ENCODE measurements at places on chromosomes 4 and X.

DNA sequence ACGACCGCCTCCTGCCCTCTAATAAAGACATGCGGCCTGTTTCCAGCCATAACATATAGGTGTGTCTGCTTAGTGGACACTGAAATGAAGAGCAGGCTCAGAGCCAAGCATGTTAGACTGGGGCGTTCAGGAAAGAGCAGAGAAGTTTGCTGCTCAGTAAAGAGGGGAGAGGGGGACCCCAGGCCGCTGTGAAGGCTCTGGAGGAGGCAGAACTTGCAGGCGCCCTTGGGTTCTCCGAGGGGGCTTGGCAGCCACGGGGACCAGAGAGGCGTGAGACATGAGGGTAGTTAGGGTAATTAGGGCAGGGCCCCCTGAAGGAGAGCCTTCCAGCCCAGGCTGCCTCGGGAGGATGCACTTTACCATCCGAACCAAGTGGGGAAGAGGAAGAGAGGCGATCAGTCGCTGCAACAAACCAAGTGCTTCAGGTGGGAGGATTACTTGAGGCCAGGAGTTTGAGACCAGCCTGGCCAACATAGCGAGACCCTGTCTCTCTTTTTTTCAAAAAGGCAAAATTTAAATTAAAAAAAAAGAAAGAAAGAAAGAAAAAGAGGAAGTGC, 46.6 kb upstream of the CDKN2AIP start:
- no peak for DNase-seq

- no peak for DNase-seq
These were observed 91.6 kb upstream of the NLRP2B start for GRCh38 chrX:57771689-57772088.

- DNase-seq = no peak
These were observed 97.9 kb upstream of the EOLA2 start for GRCh38 chrX:150036181-150036580.

GRCh38 chr4:170259631-170260153, 169.9 kb upstream of the AADAT start:
- DNase-seq = peak; percentile 65

GRCh38 chr4:79399076-79399475, 9.0 kb downstream of the GK2 start:
- no peak for DNase-seq

DNA sequence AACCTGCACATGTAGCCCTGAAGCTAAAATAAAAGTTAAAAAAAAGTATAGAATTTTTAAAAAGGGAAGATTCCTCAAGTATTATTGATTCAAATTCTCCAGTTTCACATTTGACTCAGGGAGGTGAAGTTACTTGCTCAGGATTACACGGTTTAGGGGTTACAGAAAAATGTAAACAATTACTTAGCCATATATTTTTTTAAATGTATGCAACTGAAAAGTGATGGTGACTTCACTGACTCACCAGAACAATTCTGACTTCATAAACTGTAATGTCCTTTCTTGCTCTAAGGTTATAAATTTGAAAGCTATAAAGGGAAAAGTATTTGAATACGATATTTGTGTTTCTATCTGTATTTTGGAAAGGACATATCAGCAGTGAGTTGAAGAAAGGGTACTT, 371.2 kb downstream of the SPRY1 start:
- DNase-seq = no peak

DNA sequence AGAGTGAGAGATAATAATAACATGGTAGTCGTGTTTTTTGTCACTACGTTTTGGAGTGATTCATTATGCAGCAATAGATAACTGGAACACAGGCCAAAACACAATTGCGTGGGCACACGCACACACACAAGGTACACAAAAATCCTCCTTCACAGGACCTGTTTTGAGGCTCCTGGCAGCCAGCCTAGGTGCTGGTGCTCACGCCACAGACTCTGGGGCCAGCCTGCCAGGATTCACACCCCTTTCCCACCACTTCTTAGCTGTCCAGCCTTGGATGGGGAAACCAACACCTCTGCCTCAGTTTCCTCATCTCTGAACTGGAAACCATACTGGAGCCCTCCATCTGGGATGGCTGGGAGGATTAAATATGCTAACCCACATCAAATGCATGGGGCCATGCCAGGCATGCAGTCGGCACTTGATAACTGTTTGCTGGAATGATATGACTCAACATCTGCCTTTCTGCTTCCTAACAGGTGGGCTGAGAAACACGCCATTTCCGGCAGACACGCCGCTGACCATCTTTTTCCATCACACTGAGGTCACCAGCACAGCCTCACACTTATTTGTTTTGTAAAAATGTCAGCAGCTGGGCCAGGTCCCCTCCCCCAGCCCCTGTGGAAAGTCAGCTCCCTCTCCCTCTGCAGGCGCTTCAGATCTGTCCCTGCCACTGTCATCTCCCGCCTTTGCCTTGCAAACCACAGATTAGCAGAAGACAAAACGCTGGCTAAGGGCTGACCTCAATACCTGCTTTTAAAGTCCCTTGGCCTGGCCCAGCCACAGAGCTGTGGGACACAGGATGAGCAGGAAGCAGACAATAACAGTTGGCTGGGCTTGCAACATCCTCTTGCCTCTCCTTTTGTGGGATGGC, 237.5 kb downstream of the BCOR start:
- peak; percentile 89 for DNase-seq

DNA sequence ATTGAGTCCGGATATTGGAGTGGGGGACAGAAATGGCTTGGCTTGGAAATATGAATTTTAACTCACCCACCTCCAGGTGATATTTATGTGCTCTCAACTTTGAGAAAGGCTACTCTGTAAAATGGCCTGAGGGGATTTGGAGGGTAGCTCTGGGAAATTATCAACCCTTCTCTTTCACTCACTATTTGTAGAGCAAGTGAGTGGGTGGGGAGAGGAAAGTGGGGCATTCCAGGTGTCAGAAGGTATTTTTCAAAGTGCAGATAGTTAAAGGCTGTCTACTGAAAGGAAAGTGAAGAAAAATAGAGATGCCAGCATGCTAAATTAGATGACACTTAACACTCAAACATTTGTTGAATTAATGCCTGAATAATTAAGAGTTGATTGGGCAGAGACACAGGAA, 44.1 kb downstream of the TMEM164 start:
- no peak for DNase-seq

- DNase-seq = no peak
These were observed 31.7 kb downstream of the AP1S2 start for GRCh38 chrX:15822922-15823321.

- DNase-seq = peak; percentile 53
These were observed 92.0 kb downstream of the IRF2 start for GRCh38 chr4:184382189-184382846.

GRCh38 chrX:23742174-23742696, 841 bp downstream of the ACOT9 start:
- DNase-seq = no peak

GRCh38 chrX:55919367-55920221, 202.0 kb downstream of the RRAGB start:
- peak; percentile 85 for DNase-seq

DNA sequence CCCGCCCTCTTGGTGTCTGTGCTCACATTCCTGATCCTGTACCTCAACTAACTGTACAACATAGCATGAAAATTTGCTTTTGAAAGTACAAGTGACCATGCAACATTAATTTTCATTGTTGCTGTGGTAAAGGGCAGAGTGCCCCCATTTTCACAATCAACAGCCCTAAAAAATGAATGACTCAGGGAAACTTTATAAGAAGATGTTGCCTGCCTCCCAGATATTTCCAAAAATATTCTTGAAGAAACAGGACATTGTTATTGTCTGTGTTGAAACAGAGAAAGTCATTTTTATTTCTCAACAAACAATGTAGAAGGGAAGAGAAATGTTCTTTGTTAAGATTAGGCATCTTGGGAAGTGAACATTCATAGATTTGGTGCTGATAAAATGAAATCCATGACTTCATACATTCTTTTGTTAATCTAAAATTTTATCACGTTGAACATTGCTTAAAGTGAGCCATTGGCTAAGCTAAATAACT, 113.9 kb upstream of the ANXA3 start:
- no peak for DNase-seq

- no peak for DNase-seq
These were observed 3.2 kb downstream of the LRRC66 start for GRCh38 chr4:52016981-52017380.

- DNase-seq = no peak
These were observed 33.0 kb downstream of the DRP2 start for GRCh38 chrX:101252634-101253033.

DNA sequence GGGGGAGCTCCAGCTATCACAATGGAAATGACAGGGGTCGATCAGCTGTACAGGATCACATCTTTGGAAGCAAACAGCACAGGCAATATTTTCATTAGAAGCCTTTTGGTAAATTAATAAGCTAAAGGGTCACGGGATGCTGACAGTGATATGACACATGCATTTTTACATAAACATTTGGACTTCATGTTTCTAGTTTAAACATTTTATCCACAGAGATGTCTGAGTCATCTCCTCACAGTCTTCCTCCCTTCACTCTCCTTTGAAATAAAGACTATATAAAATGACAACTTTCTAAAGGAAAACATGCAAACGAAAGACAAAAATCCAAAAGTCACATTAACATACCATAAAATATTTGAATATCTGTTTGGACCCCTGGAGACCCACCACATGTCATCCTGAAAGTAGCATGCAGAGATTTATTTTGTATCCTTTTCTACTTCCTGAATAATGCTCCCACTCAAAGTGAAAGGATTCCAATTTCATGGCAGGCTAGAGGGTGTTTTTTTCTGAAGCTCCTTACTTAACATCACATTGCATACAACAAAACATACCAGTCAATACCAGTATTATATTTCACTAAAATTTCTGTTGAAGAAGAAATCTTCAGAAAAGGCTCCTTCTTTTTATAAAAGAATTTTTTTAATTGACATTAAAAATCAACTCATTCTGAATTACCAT, 200.1 kb upstream of the PPARGC1A start:
- no peak for DNase-seq

GRCh38 chr4:164856396-164856795, 20.6 kb upstream of the APELA start:
- DNase-seq = no peak

DNA sequence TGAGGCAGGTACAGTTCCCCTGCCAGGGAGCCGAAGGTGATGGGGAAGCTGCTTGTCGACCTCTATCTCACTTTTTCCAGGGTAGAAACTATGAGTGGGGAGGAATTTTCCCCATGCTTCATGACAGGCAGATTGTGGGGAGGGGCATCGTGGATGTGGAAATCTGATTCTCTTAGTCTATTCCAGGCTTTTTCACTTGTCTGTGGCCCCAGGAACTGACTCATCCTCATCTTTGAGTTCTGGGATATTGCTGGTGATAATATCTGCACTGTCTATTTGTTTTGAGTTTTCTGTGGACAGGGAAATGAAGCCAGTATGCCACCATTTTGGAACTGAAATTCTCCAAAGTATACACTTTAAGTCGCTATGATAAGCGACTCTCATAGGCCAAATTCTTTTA, 7.6 kb upstream of the TLR2 start:
- no peak for DNase-seq

- DNase-seq = no peak
These were observed 85.2 kb downstream of the ANAPC10 start for GRCh38 chr4:145012841-145013240.

- no peak for DNase-seq
These were observed 35.8 kb downstream of the PLK4 start for GRCh38 chr4:127916512-127916911.
